ENCODE measurements at places on chromosomes 12 and 14. TPM values are rescaled to one million over a fixed set of nuclear protein-coding genes. Genes with fewer than 3 reads are reported as not detected.

- DNase-seq, result no peak
Observed at GRCh38 chr14:35808076-35808637, 938 bp downstream of the RALGAPA1 start.

GRCh38 chr14:50734950-50735695 lies 67.0 kb upstream of the SAV1 start:
- no peak for DNase-seq

GRCh38 chr14:99938376-99938775 lies 126.8 kb upstream of the EVL start:
- DNase-seq, result no peak

- DNase-seq, result no peak
Observed at GRCh38 chr12:44804068-44804467, 72.0 kb downstream of the NELL2 start.

PA2G4 gene
- total RNA-seq, result 128 TPM

TSPAN19 gene
- not detected for total RNA-seq

DNA sequence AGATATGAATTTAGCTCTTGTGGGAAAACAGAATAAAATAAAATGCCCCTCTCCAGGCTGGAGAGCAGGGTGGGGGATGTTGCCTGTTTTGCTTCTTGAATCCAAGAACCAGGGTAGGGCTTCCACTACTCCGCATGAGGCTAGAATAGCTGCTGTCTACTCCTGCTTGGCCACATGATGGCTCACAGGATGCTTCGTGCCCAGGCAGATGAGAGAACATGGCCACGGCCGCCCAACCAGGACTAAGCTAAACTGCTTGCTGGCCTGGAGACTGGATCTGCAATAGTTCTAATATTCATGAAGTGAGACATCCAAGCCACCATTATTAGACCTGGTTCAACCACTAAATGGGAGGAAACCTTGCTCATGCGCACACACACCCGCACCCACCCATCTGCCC lies 122.2 kb upstream of the METAP2 start:
- DNase-seq, result no peak

CISTR gene
- total RNA-seq, result not detected

- DNase-seq, result peak; percentile 87
Observed at GRCh38 chr14:21913759-21914158, 240.1 kb upstream of the OR4E1 start.

GRCh38 chr14:77625360-77625759 lies 8.9 kb upstream of the SPTLC2 start:
- no peak for DNase-seq

GRCh38 chr14:21096438-21096837 lies 2.0 kb downstream of the ZNF219 start:
- DNase-seq, result no peak

ADCY4 gene
- total RNA-seq, result 19.7 TPM

GRCh38 chr14:55814873-55815272 lies 234.9 kb downstream of the KTN1 start:
- no peak for DNase-seq

DNA sequence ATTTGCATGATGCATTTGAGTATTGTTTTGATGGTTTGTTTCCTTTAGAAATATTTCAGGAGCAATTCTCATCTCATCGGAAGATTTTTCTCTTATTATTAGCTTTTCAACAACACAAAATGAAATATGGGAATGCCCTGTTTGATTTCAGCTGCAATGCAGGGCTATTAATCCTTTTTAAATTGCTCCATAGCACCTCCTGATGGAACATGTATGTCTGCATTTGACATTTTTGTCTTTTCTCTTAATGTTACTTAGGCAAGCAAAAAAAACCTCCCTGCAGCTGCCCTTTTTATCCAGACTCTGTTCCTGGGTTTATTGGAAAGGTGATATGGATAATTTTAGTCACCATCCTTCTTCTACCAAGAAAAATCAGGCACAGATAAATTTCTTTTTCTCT lies 895.8 kb downstream of the RPS29 start:
- no peak for DNase-seq

GRCh38 chr14:30692669-30693068 lies 70.5 kb downstream of the SCFD1 start:
- no peak for DNase-seq

TOMM20L gene
- total RNA-seq, result not detected

GRCh38 chr14:51058382-51058781 lies 36.5 kb downstream of the TRIM9 start:
- DNase-seq, result no peak

DNA sequence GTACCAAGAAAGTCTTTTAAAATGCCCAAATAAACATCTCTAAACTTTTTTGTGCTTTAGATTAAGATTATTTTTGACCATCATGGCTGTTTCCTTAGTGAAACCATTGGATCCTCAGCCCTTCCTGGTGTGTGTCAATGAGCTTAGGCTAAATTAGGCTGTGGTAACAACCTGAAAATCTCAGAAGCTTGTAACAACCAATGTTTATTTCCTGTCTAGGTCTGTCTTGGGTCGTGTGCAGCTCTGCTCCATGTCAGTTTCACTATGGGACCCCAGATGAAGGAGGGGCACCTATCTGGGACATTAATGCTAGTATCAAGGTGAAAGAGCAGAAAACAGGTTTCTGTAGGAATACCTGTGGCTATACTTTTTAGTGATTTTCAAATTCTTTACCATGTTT lies 49.9 kb downstream of the KCNMB4 start:
- no peak for DNase-seq

- no peak for DNase-seq
Observed at GRCh38 chr14:47778631-47779030, 103.2 kb upstream of the MDGA2 start.

C12orf50 gene
- not detected for total RNA-seq

RIMBP2 gene
- total RNA-seq, result 5.3 TPM

CLEC7A gene
- 6.9 TPM for total RNA-seq

DNA sequence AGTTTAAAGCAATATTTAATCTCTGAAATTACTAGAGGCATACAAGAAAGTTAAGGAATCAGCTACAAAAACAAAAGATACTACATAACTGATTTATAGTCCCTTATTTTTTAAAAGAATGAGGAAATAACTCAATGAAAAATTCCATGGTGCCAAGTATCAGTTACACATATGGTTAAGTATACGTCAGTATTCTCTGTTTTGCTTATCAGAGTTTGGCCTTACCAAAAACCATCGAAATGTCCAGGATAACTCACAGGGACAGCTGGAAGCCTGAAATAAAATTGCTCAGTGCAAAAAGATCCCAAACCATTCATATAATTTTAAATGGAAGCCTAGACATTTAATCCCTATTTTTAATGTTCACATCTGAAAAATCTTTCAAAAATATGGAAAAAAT lies 3.6 kb downstream of the CFL2 start:
- no peak for DNase-seq

- no peak for DNase-seq
Observed at GRCh38 chr12:4025181-4026019, 152.2 kb upstream of the PARP11 start.

CIROP gene
- total RNA-seq, result not detected

- no peak for DNase-seq
Observed at GRCh38 chr14:39229222-39229543, 4.5 kb upstream of the MIA2 start.

- DNase-seq, result no peak
Observed at GRCh38 chr14:74261288-74261687, 22.0 kb downstream of the VSX2 start.

NPC2 gene
- 337 TPM for total RNA-seq

DNA sequence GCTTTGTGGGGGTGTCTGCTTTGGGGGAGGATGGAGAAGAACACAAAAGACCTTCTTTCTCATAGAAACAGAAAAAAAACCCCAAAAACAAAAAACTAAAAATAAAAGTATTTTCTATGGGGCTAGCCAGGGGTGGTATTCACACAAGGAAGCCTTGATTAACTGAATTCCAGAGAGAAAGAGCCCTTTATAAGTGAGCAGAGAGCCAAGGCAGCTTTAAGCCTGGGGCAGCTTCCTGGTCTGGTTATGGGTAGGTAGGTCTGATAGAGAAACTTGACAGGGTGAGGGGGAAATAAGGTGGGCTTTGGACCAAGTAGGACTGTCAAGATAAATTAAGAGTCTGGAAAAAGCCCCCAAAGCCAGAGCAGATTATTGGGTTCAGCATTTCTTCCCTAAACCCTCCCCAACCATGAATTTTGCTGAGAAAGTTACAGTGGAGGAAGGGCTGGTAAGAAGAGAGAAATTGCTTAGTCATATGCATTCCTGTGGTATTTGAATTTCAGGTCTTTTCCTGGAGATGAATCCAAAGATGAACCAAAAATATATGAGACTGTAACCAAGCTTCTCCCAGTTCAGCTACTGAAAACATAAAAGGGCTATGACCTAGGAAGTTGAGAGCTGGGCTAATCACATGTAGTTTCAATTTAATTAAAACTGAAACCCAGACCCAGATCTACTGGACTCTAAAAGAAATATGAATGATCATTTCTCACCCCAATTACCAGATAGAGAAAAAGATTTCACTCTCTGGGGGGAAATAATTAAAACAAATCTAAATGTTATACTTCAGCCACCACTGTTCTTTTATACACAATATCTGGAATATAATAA lies 144.8 kb downstream of the TBC1D30 start:
- no peak for DNase-seq

DNA sequence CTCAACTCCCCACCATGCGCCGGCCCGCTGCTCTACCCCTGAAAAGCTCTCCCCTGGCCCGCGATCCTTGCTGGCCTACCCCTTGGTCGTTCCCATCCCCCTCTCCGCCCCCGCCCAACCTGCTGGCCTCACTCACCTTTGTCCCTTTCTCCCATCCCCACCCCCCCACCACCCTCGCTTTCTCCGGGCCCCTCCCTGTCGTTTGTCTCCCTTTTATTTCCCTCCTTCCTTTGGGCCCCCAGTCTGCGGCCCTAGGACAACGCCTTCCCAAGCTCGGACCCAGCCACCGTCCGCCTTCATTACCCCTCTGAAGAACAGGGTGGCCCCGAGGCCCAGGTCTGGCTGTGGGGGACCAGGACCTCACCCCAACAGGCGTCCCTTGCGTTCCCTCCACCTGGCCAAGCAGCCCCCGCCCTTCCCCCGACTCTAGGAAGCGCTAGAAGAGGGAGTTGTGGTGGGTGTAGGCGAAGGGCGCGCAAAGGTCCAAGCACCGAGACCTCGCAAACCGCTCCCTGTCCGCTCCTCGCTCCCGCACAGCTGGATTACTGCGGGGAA lies 6.9 kb upstream of the SLC7A7 start:
- DNase-seq, result no peak

MAP1LC3B2 gene
- total RNA-seq, result not detected

DNA sequence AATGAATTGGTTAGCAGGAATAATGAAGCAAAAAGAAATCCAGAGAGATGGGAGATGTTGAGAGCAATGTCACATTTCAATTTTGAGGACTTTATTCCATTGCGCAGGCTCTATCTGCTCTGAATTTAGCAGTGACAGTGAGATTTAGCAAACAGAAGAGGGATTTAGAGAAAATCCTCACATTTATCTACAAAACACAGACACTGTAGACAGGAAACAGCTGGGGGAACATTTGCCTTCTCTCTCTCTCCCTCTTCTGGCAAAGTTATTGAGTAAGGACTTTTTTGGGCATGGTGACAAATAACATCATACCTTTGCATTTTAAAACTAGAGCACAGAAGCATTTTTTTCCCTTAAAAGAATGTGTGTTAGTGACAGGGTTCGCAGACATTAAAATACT lies at the start of gene IGF1:
Gene IGF1 (minus strand): TSS at position 158 of the 400 bp plus-strand sequence. CDS start 182 bp downstream, outside the sequence.
- DNase-seq, result no peak

DNA sequence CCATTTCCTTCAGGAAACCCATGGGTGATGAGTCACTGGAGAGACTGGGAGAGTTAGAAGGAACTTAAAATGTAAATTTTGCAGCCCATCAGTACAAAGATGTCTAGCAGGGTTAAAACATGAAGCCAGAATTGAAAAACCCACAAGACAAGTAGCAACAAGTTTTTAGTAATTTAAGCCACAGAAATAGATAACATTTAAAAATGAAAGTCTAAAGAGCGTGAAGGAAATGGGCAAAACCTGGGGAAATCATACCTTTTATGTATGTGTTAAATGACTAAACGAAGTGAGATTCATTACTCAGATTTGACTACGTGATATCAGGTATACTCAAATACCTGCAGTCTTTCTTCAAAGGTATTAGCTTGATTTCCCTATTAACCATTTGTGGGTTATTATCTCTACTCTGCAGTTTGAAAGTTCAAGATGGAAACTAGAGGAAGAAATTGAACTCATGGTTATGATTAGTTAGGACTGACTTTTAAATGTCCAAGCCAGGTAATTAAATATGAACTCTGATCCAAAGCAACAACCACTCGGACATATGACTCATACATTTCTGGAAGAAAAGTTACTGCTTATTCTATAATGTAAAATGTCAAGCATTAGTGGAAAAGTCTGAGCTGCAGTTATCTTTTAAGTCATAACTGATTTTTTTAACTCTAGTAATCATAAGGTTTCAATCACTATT lies 84.1 kb downstream of the ITPR2 start:
- no peak for DNase-seq

DNA sequence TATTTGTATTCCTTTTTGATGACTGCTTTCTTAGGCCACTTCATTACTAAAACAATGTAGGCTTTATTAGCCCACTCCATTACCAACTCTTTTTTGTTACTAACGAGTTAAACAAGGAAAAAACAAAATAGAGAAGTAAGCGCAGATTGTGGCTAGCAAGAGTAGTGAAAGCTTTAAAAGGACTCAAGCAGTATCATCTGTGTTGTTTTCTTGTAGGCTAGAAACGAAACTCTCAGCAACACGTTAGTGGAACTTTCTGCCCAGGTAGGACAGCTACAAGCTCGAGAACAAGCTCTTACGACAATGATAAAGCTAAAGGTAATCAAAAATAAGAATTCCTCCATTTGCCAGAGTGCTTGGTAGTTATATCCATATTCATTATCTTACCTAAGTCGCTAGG lies 11.1 kb downstream of the CCDC62 start:
- no peak for DNase-seq

GRCh38 chr12:16030744-16031143 lies 119.6 kb downstream of the DERA start:
- DNase-seq, result no peak

- no peak for DNase-seq
Observed at GRCh38 chr12:26327975-26328644, 132.7 kb downstream of the SSPN start.

DNA sequence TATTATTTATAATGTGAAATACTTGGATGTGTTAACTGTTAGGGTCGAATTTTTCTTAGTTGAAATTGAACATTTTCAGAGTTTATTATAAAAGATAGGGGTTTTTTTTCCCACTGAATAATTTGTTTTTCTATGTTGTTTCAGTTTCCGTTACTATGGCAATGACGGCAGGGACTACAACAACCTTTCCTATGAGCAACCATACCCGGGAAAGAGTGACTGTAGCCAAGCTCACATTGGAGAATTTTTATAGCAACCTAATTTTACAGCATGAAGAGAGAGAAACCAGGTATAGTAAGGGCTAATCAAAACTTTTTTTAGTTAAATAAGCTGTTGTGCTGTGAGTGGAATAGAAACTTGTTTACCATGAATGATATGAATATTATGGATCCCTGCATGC lies 35.1 kb upstream of the BMAL2 start:
- DNase-seq, result no peak

CCDC60 gene
- total RNA-seq, result not detected

DNA sequence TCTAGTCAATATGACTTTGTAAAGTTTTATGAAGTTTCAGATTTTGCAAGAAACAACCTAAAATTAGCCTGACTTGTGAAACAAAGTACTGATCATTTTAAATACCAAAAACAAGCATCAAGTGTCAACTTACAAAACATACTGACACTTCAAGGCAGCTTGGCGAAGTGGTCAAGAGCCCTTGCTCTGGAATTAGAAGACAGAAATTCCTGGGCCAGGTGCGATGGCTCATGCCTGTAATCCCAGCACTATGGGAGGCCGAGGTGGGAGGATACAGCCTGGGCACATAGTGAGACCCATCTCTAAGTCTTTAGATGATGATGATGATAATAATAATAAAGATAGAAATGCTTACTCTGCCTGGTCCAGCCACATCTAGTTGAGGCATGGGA lies 45.4 kb upstream of the NR2C1 start:
- no peak for DNase-seq

GRCh38 chr12:16281157-16281556 lies 3.7 kb upstream of the SLC15A5 start:
- DNase-seq, result no peak
